ENCODE measurements at places on chromosomes 16 and 17.

DNA sequence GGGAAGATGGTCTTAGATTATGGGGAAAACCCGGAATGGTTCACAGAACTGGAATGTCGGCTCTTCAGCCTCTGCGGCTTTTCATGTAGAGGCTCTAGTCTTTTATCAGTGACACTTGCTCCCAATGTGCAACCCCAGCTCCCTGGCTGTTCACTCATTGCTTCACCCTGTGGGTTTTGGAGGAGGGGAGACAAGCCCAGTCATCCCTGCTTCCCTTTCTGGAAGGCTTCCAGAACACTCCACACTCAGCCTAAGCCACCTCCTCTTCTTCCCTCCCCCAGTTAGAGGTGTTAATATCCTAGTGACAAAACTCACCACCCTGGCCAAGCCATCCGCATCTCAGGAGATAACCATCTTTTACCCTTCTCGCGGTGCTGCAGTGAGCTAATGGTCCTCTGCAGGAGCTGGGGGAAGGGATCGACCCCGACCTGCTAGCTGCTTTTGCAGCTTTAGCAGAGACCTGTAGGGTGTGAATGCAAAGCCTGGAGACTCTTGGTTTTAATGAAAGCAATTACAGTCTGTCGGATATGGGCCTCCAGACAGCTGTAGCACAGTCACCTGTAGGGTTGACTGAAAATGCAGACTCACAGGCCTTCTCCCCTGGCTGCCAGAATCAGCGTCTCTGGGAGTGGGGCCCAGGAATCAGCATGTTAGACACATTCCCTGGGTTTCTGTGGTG, 24.3 kb upstream of the LASP1NB start:
- peak; percentile 74 for DNase-seq

- DNase-seq: no peak
These were observed 504 bp downstream of the ZNF263 start for GRCh38 chr16:3283543-3284447.

GRCh38 chr17:51805765-51806164, 352.7 kb downstream of the CA10 start:
- DNase-seq: no peak

DNA sequence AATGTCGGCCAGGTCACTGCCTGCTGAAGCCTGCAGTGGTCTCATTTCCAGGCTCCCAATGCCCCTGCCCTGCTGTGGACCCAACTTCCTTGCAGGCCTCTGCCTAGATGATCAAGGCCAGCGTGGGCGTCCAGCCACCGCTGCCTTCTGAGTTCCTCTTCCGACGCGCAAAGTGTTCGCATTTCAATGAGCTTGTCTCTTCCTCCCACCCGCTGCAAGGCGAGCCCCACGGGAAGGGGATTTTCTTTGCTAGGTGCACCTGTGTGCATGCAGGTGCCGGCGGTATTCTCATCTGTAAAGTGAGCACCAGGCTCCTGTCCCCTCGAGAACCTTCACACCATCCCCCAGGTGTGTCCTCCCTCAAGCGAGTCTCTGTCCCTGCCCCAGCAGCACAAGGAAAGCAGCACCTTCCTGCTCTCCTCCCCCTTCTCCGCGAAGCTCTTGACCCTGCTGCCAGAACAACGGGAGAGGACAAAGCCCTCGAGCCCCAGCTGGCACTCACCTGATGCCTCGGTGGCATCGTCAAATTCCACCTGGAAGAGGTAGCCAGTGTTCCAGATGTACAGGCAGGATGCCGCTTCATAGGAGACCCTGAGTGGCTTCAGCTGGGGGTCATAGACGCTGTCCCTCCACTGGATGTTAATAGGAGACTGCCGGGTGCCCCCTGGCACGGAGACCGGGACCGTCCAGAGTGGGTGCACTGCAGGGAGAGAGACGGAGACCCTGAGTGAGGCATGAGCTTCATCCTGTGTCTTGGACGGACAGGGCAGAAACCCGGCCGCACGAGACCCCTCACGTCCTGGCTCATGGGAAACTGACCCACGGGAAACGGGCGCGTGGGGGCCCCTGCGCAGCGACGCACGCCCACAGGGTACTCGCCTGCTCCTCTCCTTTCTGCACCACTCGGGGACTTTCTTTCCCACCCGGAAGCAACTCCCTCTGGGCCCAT, 9.8 kb downstream of the CA5A start:
- DNase-seq: no peak

GRCh38 chr17:68432086-68432864, 25.0 kb downstream of the WIPI1 start:
- DNase-seq: no peak

- no peak for DNase-seq
These were observed 5.6 kb downstream of the KIAA0513 start for GRCh38 chr16:85033171-85033570.

DNA sequence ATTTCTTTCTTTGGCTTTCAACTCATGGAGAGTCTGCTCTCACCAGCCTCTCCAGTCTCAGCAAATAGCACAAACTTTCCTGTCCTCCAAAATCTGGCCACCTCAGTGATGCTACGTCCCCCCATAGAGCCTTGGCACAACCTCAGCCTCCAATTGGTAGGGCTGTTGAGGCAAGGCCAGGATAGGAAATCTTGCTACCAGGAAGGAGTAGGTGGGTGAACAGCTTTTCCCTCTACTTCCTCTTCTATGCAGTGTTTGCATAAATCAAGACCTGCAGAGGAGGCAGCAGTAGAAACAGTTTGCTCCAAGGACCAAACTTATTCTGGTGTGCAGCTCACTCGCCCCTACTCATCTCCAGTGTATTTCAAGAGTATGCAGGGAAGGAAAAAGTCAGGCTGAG, 701 bp upstream of the DPEP2 start:
- no peak for DNase-seq

DNA sequence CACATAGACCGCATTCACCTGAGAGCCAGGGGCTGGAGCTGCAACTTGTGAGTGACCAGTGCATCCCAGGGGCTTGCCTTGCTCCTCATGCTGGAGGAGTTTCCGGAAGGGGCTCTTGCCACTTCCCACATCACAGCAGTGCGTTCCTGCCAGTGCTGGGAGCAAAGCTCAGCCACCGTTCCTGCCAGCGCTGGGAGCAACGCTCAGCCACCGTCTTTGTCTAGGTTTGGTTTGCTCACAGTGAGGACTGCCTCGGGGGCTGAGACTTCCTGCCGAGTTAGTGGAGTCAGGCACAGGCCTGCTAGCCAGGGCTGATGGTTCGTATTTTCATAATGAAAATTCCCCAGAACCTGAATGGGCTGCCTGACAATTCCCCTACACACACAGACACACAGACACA, 5.4 kb upstream of the CHRNE start:
- DNase-seq: no peak

GRCh38 chr16:30697264-30698138, 1.5 kb upstream of the SRCAP start:
- DNase-seq: no peak

DNA sequence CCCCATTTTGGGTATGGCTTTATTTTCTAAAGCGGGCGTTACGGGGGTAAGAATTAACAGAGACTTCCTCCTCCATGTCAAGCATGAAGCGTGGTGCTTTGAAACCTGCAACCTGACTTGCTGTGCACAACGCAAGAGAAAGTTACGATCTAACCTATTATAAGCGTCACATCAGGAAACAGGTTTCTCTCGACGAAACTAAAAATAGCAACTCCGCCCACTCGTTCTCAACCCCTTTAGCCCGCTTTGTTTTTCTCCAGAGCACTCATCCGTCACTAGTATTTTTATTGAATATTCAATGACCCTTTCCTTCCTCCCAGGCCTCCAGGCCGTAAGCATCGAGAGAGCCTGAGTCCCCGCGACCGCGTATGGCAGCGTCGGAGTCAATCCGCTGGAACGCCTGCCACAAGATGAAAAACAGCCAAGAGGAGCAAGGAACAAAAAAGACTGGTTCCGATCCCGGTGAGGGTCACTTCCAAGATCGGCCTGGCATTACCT, 555 bp downstream of the NUP88 start:
- peak; percentile 72 for DNase-seq

DNA sequence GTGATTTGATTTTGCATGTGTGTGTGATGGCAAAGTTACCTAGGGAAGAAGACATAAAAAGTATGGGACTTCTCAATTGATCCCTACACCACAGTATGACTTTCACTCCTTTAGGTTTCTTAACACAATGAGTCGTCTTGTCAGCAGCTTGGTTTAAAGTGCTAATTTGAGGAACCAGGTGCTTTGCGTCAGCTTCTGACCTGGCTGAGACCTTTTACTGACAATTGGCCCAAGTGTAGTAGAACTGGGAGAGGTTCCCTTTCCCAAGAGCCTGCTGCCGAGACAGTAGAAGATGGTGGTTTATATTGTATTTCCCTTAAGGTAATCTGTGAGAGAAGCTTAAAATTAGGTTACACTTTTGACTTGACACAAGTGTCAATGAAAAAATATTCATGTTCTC, 54.9 kb downstream of the LDHD start:
- no peak for DNase-seq

DNA sequence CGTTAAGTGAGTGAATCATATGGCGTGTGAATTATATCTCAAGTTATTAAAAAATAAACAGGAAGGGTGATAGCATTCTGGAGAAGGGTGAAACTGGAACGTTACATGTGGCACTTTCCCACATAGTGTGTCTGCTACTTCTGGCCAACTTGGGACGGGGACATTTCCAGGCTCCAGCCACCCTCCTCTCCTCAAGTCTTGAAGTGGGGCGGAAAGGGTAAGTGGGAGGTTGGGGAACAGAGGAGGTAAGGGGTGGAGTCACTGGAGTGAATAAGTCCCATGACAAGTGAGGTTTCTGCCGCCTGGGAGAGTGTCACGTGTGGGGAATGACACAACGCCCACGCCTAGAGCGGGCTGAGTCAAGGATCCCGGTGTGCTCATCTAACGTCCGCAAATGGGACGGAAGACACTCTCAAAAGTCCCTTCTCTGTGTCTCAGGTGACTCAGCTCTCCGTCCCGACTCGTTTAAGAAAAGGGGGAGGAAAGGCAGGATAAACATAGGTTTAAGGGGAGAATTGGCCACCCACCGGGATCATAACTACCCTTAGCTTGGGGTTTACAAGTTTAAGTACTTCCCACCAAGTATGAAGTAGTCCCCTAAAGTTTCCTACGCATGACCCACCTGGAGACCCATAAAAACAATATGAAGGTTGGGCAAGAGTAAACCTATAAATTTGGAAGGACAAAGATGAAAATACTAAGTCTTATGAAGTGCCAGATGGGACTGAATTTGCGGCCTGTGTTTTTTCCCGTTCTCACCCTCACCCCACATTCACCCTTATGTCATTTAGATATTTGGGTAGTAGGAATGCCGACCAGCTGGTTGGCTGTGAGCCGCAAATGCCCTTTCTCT, 1.2 kb upstream of the SPAG9 start:
- peak; percentile 88 for DNase-seq

GRCh38 chr17:39740357-39741111, 2.8 kb downstream of the GRB7 start:
- no peak for DNase-seq

DNA sequence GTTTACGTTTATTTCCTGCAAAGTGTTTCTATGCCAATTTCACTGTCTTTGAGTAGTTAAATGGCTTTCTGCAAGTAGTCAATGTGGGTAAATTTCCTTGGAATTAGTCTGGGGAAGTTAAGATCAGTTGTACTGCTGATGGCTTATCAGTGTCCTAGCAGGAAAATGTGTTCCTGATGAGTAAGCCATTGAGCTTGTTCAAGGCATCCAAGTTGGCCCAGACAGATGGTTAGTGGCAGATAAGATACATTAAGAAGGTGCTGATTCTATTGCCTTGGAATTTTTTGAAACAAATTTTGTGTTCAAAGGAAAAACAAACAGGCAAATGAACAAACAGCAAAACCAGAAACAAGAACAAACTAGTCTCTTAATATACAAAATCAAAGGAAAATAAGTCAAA, 258.4 kb downstream of the MAP2K6 start:
- DNase-seq: no peak

GRCh38 chr17:17902877-17903276, 66.1 kb upstream of the SREBF1 start:
- DNase-seq: no peak

GRCh38 chr16:4566144-4566543, 10.0 kb downstream of the C16orf96 start:
- DNase-seq: no peak

DNA sequence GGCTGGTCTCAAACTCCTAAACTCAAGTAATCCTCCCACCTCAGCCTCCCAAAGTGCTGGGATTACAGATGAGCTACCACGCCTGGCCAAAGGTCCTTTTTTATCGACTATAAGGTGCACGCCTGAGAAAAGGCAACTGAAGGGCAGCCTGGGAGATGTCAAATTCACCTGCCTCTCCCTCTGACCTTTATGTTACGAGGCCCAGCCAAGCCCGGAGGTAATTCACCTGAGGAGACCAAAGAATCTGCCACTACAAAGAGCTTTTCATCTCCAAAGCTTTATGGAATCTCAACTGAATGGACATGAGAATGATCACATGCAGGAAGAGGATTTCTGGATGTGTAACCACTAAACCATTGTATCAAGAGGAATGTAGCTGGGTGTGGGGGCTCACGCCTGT, 37.2 kb downstream of the LYRM1 start:
- no peak for DNase-seq

DNA sequence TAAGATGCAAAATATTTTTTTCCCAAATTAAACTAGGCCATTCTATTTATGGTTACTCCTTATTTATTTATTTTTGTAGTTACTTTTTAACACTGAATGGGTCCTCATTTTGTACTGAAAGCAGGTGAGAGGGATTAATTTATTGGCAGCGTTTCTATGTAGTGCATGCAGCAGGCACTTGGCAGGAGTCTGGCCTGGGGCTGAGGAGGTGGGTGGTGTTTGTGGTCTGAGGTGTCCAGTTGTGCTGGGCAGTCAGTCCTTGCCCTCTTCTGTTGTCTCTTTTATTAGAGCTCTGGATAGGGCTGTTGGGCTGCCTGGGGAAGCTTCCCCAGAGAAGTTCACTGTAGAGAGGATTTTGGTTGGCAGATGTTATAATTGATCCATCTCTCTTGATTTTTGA, 12.7 kb downstream of the SEC14L1 start:
- no peak for DNase-seq

- DNase-seq: no peak
These were observed 432.0 kb upstream of the CDH5 start for GRCh38 chr16:65934443-65934842.

DNA sequence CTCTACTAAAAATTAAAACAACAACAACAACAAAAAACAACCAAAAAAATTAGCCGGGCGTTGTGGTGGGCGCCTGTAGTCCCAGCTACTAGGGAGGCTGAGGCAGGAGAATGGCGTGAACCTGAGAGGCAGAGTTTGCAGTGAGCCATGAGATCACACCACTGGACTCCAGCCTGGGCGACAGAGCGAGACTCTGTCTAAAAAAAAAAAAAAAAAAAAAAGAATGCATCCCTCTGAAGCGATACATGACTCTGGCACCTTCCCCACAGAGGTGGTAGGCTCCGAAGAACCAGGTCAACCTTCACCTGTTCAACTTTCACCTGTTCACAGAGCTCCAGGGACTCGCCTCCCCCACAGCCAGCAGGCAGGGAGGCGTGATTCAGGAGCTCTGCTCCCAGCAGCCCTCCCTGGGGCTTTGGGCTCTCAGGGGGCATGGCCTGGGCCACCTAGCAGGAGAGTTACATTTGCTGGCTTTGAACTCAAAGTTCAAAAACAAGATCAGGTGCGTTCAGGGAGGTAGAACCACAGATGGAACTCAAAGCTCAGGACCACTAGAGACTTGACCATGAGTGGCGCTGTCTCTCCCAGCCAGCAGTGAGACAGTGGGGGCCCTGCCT, 5.6 kb downstream of the VAC14 start:
- DNase-seq: no peak

All from CD4-positive, alpha-beta memory T cell (primary cell).